A549 (cell line): ENCODE measurements at places on chromosomes 11 and 22. TPM values are rescaled to one million over a fixed set of nuclear protein-coding genes. Genes with fewer than 3 reads are reported as not detected.

DDTL gene
- 2.5 to 3.2 TPM (median 2.7 TPM) in 3 replicates for polyA plus RNA-seq

GRCh38 chr11:107996006-107996776 is 12.5 kb upstream of the CUL5 start:
- DNase-seq = no peak

DNA sequence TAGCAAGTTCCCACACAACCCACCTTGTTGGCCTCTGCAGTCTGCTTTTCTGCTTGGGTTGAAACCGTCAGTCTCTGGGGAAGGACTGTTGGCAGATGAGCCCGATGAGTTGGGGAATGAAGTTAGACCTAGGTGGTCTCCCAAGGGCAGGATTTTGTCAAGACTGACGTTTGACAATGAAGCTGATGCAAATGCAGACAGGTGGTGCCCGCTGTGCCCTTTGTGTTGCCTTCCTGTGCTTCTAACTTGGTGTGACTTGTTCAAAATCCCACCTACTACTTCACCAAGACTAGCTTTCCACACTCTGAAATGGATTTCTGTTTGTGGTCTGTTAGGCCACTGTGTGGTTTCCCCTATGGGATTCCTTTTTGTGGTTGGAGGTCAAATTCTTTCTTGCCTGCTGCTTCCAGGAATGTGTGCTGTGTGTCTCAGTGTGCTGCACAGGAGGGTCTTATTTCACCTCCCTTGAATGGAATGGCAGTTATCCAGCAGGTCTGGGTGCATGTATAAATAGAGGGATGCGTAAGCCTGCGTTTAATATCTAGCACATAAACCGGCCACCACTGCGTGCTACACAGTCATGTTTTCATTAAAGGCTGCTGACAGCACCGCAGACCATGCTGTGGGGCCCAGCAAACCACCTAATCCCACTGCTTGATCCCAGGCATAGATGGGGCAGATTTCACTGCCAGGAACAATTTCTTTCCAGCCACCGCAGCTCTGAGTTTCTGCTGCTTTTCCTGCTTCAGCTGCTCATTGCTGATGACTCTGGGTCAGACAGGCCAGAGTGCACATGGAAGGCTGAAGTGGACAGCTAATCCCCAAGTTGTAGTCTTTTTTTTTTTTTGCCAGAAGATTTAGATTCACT is 44.8 kb downstream of the ADAMTS8 start:
- no peak for DNase-seq

- DNase-seq = no peak
Observed at GRCh38 chr11:70073871-70074371, 4.2 kb upstream of the ANO1 start.
